ENCODE measurements at places on chromosomes 4 and X.
A peak's percentile ranks its signal among the peaks of the same experiment; 100 is the strongest.

DNA sequence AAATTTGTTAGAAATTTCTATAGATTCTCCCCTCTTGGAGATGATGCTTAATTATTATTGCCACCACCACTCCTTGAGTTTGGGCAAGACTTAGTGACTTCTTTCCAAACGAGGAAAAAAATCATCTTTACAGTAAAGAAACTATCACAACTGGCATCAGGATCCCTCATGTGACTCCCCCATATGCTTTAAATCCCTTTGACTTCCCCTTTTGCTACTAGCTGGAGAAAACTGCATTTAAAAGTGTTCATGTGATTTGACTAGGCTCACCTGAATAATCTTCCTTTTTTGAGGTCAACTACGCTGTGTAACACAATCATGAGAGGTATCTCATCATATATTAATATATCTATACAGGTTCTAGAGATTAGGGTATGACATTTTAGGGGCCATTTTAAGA, 30.3 kb upstream of the ENOX2 start:
- DNase-seq: no peak

GRCh38 chrX:30971774-30972603, 82.9 kb upstream of the TAB3 start:
- peak; percentile 53 for DNase-seq

DNA sequence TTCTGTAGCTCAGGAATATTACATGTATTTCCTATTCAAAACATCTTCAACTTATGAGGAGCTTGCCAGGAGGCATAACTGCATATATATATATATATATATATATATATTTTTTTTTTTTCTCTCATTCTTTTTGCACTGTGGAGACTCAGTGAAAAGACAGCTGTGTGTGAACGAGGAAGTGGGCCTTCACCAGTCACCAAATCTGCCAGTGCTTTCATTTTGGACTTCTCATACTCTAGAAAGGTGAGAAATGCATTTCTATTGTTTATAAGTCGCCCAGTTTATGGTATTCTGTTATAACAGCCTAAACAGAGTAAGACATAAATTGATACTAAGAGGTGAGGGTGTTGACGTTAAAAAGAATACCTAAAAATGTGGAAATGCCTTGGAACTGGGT, 710.6 kb downstream of the TRAM1L1 start:
- no peak for DNase-seq

DNA sequence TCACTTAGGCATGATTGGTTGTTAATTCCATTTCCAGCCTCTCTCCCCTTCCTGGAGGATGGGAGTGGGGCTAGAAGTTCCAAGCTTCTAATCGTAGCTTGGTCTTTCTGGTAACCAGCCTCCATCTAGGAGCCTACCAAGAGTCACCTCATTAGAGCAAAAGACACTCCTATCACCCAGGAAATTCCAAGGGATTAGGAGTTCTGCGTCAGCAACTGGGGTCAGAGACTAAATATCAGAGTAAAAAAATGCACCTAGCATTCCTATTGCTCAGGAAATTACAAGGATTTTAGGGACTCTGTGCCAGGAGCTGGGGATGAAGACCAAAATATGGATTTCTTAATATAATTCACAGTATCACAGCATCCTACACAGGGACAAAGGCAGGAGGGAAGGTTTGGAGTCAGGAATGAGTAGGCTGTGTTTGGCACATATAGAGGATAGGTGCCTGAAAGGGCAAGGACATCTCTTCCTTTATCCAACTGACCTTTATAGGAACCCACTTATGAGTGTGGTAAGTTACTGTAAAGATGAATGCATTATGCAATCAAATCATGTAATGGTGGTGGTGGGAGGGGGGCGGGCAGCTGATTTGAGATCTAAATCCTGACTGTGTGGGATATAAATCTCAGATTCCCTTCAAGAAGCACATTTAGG, 30.5 kb upstream of the LIMCH1 start:
- peak; percentile 57 for DNase-seq

GRCh38 chr4:48945981-48946380, 39.4 kb upstream of the OCIAD2 start:
- DNase-seq: no peak

- DNase-seq: no peak
Observed at GRCh38 chr4:76016393-76016792, 6.9 kb downstream of the CXCL10 start.

DNA sequence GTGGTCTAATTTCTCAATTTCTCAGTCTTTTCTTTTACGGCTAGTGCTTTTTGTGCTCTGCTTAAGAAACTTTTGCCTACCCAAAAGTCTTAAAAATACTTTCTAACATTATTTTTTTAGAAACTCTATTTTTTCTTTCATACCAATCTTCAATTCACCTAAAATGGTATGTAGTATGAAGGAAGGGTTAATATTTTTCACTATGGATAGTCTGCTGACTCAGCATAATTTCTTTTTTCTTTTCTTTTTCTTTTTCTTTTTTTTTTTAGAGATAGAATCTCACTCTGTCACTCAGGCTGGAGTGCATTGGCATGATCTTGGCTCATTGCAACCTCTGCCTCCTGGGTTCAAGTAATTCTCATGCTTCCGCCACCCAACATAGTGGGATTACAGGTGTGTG, 34.2 kb upstream of the GYPE start:
- DNase-seq: no peak

- DNase-seq: no peak
Observed at GRCh38 chrX:69162361-69162865, 2.8 kb downstream of the PJA1 start.

DNA sequence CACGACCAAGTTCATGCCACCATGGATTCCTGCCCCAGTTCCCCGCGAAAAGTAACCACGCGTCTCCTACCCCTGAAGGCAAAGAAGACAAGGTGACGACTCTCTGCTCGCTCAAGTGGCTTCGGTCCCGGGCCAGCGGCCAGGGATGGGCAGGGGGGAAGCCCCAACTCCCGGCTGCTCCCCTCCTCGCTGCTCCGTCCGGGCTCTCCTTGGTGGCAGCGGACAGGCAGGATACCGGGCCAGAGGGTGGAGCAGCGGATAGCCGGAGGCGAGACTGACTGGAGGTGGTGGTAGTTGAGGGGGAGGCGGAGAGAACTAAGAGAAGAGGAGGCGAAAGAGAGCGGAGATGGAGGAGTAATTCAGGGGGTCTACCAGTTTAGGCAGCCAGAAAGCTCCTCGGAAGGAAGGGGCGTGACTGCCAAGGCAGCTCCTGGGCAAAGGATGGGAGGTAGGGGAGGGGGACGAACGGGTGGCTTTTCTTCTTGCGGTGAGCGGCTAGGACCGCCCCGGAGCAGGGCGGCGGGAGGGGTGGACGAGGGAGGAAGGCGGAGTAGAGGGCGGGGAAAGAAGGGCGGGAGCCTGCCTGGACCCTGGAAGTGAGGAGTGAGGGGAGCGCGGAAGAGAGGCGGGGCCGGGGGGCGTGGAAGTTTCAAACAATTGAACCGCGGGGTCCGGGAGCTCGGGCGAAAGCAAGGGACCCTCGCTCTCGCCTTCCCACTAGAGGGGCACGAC, at the start of gene AMOT:
AMOT (minus strand) TSS at position 450 of the 732 bp plus-strand sequence. CDS start 17,705 bp downstream, outside the sequence.
- peak; percentile 75 for DNase-seq

Data from fibroblast of skin of right quadriceps (primary cell).